ENCODE measurements at places on chromosomes 7 and 10.

GRCh38 chr10:101290881-101291280 lies 61.6 kb upstream of the LBX1 start:
- DNase-seq = no peak

GRCh38 chr10:75910032-75910431 lies 478.6 kb downstream of the LRMDA start:
- DNase-seq = no peak

GRCh38 chr7:114953724-114954123 lies 31.8 kb downstream of the MDFIC start:
- DNase-seq = no peak

- no peak for DNase-seq
Observed at GRCh38 chr7:140310337-140311002, 87.9 kb downstream of the SLC37A3 start.

DNA sequence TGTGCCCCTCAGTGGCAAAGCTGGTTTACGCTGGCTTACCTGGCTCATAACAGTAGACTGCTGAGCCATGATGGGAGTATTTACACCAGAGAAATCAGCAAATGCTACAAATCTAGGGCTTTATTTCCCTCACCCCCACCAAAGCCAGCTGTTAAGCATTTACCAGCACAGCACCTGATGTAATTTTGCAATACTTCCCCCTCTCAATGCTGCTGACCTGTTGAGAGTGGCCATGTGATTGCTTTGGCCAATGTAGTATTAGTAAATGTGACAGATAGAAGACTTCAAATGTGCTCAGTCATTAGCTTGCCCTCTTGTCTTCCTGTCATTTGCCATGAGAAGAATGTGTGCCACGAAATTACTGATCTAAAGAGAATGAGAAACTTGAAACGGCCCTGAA lies 46.6 kb downstream of the HERPUD2 start:
- no peak for DNase-seq

DNA sequence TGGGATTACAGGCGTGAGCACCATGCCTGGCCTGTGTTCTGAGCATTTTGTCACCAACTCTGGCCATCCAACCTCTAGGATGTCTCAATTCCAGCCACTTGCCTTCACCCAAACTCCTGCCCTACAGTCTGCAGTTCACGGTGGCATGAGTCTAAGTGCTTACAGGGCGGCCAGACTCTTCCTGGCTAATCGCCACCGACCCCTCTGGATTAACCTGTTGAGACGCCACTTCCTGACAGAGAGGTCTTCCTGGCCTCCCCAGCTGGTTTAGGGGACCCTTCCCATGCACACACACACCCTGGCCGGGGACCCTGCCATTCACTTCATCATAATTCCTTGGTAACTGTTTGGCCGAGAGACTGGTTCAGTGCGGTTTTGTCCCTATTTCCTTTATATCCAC lies 211.5 kb upstream of the SH2B2 start:
- no peak for DNase-seq

GRCh38 chr7:17907014-17907413 lies 33.3 kb downstream of the SNX13 start:
- no peak for DNase-seq

DNA sequence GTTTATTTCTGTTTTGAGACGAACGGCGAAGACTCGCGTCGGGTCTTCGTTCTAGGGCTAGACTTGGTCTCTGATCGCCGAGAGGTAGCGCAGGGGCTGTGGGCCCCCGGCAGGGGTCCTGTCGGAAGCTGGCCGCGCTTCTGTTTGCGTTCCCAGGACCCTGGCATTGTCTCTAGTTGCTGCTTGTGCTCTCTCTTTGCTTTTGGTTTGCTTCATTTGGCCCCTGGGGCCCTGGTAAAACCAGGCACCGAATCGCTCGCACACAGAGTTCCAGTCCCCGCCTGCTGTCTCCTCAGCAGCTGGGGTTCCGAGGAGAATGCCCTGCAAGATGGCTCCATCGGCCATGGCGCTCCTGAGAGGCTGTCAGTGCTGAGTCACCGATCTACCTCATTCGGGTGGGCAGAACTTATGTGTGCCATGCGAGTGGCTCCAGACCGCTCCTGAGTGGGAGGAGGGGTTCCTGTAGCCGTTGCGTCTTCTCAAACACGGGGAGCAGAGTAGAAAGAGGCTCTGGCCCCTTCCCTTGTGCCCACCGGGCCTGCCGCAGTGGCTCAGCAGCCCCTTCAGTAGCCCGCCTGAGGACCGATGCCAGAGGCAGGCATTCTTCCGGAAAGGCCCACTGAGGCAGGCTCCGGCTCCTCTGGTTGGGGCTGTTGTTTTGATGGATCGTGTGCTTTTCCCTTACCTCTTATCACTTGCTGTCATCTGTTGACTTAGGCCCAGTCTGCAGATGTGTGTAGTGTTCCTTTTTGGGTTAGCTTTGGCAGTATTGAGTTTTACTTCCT lies 826 bp downstream of the CHPF2 start:
- peak; percentile 62 for DNase-seq

GRCh38 chr10:32005050-32005449 lies 51.2 kb downstream of the KIF5B start:
- no peak for DNase-seq

DNA sequence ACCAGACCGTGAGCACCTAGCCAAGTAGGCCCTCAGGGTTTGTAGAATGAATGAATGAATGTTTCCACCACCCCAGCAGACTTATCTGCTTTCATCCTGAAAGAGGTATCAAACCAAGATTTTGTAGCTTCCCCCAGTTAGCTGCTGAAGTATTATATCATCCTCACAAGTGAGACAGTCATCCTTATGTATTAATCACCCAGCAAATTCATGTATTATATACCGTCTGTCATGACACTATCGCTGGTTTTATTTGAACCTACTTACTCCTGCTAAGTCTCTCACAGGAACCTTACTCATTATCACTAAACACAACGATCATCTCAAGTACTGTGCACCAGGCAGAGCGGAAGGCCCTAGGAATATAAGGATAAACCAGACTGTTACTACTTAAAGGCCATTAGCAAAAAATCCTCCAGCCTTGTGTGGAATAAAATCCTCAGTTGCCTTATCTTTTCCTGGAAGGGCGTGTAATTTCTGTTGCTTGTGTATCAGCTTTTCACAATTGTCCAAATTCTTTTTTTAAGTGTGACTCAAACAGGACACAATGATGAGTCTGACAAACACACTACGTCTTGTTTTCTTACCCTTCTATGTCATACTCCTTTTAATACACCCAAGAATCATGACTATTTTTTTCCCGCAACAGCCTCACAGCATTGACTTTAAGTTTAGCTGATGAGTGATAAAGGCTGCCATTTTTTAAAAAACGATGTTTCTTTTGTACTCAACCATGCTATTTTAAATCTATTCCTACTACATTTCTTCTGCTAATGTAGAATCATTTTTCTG lies 176.1 kb upstream of the KLF14 start:
- no peak for DNase-seq

DNA sequence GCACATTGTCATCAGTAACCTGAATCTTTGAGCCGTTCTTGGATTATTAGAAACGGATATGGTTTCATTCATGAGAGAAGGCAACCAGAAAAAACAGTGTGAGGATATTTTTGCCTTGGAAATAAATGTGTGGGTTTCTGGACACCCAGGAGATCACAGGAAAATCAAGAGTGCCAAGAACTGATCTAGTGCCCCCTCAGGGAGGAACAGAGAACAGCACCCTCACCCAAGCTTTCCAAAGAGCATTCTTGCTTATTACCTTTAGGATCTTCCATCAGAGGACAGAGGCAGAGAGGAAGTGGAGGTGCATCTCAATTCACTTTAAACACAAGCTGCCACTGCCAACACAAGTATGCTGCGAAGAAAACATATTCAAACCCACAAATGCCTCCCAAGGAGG lies 851.5 kb upstream of the COBL start:
- DNase-seq = no peak

DNA sequence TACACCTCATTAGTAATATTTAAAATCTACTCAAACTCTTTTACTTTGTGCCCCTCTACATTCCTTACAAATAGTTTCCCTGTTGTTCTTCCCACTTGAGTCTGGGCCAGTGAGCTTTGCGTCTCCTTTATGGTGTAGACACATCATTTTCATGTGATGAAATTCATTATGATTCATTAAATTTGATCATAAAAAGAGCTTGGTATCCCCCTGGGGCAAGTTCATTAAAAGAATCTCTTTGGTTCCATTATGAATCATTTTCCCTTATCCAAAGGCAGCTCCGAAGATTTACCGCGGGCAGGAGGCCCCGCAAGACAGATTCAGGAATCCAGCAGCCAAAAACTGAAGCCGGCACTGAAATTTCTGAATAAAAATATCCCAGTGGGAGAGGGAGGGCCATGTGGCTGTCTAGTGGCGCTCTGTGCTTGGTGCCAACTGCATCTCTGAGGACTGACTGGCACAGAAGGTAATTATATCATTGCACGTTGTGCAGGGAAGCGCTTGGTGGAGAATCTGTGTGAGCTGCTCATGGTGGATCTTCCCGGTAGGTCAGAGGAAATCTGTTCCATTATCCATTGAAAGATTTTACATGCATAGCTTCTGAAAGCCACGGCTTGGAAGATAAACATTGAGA lies 151.4 kb upstream of the PITRM1 start:
- DNase-seq = no peak

GRCh38 chr10:77457266-77457665 lies 180.3 kb downstream of the KCNMA1 start:
- DNase-seq = no peak

DNA sequence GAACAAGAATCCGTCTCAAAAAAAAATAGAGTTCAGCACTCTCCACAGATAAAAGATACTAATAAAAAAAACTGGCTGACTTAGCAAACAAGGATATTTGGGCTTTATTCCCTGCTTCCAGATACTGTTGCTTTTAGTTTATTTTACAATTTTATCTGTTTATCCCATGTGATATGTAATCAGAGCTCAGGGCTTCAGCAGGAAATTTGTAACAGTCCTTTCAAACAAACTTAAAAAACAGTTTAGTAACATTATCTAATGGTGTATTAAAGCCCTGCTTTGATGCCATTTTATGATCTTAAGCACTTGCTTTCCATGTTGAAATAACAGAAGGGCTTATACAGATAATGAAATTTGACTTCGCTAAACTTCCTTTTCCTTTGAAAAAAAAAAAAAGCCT lies 28.1 kb downstream of the DCLRE1A start:
- no peak for DNase-seq

DNA sequence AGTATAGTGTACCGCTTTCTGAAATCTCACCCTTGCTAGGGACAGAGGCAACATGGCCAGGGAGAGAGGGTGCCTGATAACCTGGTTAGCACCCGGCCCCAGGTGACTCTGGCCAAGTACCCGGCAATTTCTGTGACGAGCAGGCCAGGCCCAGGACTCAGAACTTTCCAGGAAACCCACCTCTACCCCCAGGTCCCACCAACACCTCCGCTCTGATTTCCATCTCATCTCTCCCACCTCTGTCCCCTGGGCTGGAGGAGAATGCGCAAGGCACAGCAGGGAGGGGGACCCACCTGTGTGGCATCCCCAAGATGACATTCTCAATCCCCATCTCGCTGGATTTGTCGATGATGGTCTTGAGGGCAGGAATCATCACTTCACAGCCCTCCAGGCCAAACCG lies 11.6 kb downstream of the OGDHL start:
- DNase-seq = no peak

DNA sequence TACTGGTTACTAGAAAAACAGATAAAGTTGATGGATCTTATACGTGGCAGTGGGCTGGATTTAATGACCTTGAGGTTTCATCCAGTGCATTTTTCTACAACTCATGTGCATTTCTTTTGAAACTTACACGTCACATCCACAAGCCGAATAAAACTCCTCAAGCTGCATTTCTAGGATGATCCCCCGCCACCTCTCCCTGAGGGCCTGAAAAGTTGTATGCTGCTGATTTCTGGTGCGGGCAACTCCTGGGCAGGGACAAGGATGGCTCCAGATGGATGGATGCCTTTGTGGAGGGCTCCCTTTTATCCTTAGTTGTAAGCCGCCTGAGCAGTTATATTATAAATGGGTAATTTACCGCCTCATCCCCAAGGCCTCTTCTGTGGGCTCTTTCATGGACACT lies 1091.1 kb downstream of the LRMDA start:
- no peak for DNase-seq

- DNase-seq = no peak
Observed at GRCh38 chr10:108055506-108055905, 891.0 kb upstream of the SORCS1 start.
